Kidney (tissue), 22 donors: ENCODE measurements at places on chromosomes 4 and X. TPM values are rescaled to one million over a fixed set of nuclear protein-coding genes. Genes with fewer than 3 reads are reported as not detected.

TRPC5OS gene
- polyA plus RNA-seq: 0.13 TPM

SYTL5 gene
- polyA plus RNA-seq: 0.65 TPM

GPR143 gene
- polyA plus RNA-seq: 8.7 TPM

KIAA0232 gene
- 14.0 TPM for polyA plus RNA-seq

DDX53 gene
- polyA plus RNA-seq: not detected

ATP2B3 gene
- polyA plus RNA-seq: 0.37 TPM

SHOX gene
- not detected for polyA plus RNA-seq

DNAAF6 gene
- polyA plus RNA-seq: not detected

FAM149A gene
- polyA plus RNA-seq: 32.4 TPM

FATE1 gene
- polyA plus RNA-seq: 0.52 TPM

HERC5 gene
- polyA plus RNA-seq: 4.7 TPM

FGB gene
- 23.5 TPM for polyA plus RNA-seq

HGFAC gene
- polyA plus RNA-seq: 0.86 TPM

LRCH2 gene
- polyA plus RNA-seq: 0.86 TPM

SPANXB1 gene
- polyA plus RNA-seq: not detected

WNK3 gene
- polyA plus RNA-seq: 0.75 TPM

STPG2 gene
- polyA plus RNA-seq: 0.43 TPM

BCORL1 gene
- polyA plus RNA-seq: 3.9 TPM

ADD1 gene
- 232 TPM for polyA plus RNA-seq

TMEM192 gene
- 14.9 TPM for polyA plus RNA-seq

SH3RF1 gene
- polyA plus RNA-seq: 8.2 TPM

GC gene
- 1.8 TPM for polyA plus RNA-seq

MED28 gene
- polyA plus RNA-seq: 26.1 TPM

DMRTC1B gene
- polyA plus RNA-seq: 3.9 TPM

ATP11C gene
- 10.1 TPM for polyA plus RNA-seq

KLHL5 gene
- 12.2 TPM for polyA plus RNA-seq

GYPA gene
- polyA plus RNA-seq: 2.6 TPM

MMGT1 gene
- 15.3 TPM for polyA plus RNA-seq

GPR78 gene
- not detected for polyA plus RNA-seq

EIF4E gene
- 52.3 TPM for polyA plus RNA-seq
